NCI-H345 (cell line): ENCODE measurements at places on chromosomes 2 and 18.

- peak; percentile 32 for DNase-seq
Measured at GRCh38 chr2:37168217-37168981, 11.6 kb upstream of the EIF2AK2 start.

GRCh38 chr2:1162768-1163584 lies 212.3 kb downstream of the SNTG2 start:
- DNase-seq = no peak

GRCh38 chr2:225735844-225736243 lies 336.3 kb downstream of the NYAP2 start:
- DNase-seq = no peak

DNA sequence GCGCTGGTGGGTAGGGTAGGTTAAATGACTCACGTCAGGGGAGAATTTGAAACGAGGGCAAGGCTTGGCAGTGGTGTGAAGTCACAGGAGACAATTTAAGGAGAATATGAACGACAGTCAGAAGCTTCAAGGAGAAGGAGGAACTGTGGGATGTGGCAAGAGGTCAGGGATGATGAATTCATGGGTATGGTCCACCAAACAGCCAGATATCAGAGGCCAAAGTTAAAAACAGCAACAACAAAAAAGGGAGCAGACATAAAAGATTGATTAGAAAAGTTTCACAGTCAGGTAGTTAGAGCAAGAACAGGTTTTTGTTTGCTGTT lies 1.4 kb upstream of the ZNF396 start:
- no peak for DNase-seq
